Cardiac muscle cell (in vitro differentiated cells and primary cell): ENCODE measurements at places on chromosomes 4 and X. TPM values are rescaled to one million over a fixed set of nuclear protein-coding genes. Genes with fewer than 3 reads are reported as not detected.

SLAIN2 gene
- 22.4 and 92.5 TPM in 2 replicates for total RNA-seq

GPRASP1 gene
- 3.2 and 8.7 TPM in 2 replicates for total RNA-seq

- DNase-seq: no peak
- H3K36me3 ChIP-seq: no peaks in the 10 kb centered on the region
- H3K27me3 ChIP-seq: peaks cover 82% of the 10 kb centered on the region
- peak overlapping the region; percentile 38 for H3K4me3 ChIP-seq
These were observed 3.3 kb upstream of the NKX3-2 start for GRCh38 chr4:13547485-13548041.

- no peaks in the 10 kb centered on the region for H3K27me3 ChIP-seq
- DNase-seq: no peak
- no peaks in the 10 kb centered on the region for H3K36me3 ChIP-seq
- H3K4me3 ChIP-seq: no peak overlapping the region
- no peaks in the 10 kb centered on the region for H3K4me1 ChIP-seq
These were observed 31.0 kb downstream of the ARFIP1 start for GRCh38 chr4:152810715-152811287.

DNA sequence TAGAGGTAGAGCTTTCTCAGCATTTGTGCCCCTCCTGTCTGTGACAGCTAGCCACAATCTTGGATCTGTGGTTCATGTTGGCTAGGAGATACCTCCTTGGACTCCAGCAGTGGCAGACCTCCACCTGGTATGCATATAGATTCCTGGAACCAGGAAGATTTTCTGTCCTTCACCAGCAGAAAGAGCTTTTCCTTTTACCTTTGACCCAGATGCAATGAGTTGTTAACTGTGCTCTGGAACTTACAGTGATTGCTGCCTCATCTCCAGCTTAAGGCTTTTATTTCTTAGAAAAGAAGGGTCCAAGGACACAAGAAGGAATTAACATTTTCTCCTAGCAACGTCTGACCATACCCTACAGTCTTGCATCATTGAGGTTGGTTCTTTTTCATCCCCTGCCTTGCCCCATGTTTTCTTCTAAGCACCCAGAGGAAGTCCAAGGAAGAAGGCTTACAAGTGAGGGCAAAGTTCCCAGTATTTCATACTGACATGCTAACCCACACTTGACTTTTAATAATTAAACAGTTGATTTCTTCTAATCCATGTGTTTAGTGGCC is 217.1 kb upstream of the ARHGAP24 start:
- H3K4me3 ChIP-seq: no peak overlapping the region
- H3K27me3 ChIP-seq: no peaks in the 10 kb centered on the region
- no peak for DNase-seq
- no peaks in the 10 kb centered on the region for H3K36me3 ChIP-seq
- H3K27ac ChIP-seq: no peak overlapping the region

DNA sequence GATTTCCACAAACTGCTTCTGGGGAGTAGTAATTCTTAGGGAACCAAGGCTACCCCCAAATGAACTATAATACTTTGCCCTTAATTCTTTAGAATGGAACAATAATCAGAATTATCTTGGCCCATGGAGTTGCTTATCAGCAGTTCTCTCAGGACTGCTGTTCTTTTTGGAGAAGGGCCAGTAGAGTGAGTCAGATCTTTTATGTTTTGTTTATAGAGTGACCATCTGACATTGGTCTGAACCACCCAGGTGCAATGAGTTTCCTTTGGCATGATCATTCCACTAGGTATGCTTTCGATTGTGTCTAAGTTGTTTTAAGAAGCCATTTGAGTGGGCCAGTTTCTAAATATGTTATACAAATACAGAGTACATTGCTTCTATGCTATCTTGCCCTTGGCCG is 31.8 kb downstream of the PRRG1 start:
- H3K27me3 ChIP-seq: no peaks in the 10 kb centered on the region
- no peak overlapping the region for H3K4me3 ChIP-seq
- H3K27ac ChIP-seq: no peak overlapping the region
- DNase-seq: no peak

DNA sequence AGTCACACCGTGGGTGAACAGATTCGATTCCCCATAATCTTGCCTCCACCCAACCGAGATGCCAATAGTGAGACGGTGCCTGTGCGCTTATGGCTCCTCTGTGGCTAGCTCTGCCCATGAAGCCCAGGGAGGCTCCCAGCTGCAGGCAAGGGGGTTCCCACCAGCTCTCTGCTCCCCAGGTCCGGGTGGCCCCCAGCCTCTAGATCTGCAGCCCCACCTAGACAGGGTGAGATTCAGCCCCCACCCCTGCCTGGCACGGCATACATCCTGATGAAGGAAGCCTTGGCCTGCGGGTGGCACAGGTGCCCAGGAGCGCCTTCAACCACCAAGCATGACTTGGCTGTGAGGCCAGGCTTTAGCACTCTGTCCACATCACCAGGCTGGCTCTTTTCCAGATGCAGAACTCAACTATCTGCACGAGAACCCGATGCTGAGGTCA is 40.6 kb downstream of the WDR1 start:
- no peaks in the 10 kb centered on the region for H3K27me3 ChIP-seq
- H3K36me3 ChIP-seq: peaks cover 69% of the 10 kb centered on the region
- DNase-seq: no peak
- H3K27ac ChIP-seq: peak overlapping the region; percentile 71
- H3K4me3 ChIP-seq: no peak overlapping the region

DNA sequence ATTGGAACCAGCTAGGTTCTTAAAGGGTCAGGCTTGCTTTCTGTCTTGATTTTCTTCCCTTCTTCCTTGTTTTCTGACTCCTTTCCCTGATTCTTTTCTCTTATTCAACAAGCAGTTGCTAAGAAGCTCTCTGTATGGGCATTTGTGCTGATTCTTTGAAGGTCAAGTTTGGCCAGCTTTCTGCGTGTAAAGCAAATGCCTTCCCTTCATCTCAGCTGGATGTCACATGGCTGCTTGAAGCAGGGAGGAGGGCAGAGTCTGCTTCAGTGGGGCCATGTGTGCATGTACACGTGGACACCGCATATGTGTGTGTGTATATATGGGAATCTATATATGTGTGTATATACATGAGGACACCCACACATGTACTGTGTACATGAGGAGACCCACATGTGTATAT is 139.9 kb upstream of the ATP6AP2 start:
- H3K27ac ChIP-seq: no peak overlapping the region
- H3K4me3 ChIP-seq: no peak overlapping the region
- no peaks in the 10 kb centered on the region for H3K36me3 ChIP-seq
- no peaks in the 10 kb centered on the region for H3K27me3 ChIP-seq

- H3K27me3 ChIP-seq: no peaks in the 10 kb centered on the region
- DNase-seq: no peak
- no peak overlapping the region for H3K27ac ChIP-seq
- H3K4me1 ChIP-seq: peaks cover 19% of the 10 kb centered on the region
- H3K4me3 ChIP-seq: no peak overlapping the region
These were observed 487.4 kb downstream of the INPP4B start for GRCh38 chr4:142358656-142359055.

CXCL10 gene
- total RNA-seq: not detected in 2 replicates

DNA sequence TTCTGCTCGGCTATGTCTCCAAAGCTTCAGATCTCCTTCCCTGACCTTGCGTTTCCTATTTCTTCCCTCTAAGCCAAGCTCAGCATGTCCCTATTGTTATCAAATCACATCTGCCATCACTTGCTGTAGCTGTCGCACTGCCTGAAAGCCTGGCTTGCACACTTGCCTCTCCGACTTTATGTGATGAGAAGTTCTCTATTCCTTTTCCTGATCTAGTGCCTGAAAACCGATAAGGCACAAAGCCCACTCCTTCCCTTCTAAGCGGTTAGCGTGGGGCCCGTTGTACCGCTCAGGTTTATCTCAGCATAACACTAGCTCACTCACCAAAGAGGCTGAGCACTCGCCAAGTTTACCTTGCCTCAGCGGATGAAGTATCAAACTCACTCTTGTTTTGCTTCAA is 816 bp downstream of the NMU start:
- peaks cover 37% of the 10 kb centered on the region for H3K27me3 ChIP-seq
- H3K27ac ChIP-seq: no peak overlapping the region
- H3K4me1 ChIP-seq: no peaks in the 10 kb centered on the region
- H3K36me3 ChIP-seq: no peaks in the 10 kb centered on the region
- no peak for DNase-seq
- peak overlapping the region; percentile 42 for H3K4me3 ChIP-seq

DNA sequence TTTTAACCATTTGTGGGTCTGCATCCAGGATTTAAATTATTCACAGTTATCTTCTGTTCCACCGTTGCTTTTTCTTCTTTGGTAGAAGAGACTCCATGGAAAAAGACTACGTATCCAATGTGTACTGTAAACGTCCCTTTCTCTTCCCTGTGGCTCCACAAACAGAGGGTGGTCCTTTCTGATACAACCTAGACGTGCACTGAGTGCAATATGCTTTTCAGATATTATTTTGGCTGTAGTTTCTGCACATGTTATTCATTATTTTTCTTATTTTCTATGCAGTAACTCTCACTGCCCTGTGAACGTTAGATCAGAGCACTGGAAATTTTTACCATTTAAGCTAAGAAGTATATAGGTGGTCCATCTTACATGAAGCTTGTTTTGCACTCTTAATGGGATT is 72.7 kb downstream of the SHISA3 start:
- no peaks in the 10 kb centered on the region for H3K27me3 ChIP-seq
- DNase-seq: no peak
- H3K27ac ChIP-seq: no peak overlapping the region
- no peaks in the 10 kb centered on the region for H3K4me1 ChIP-seq

SEPSECS gene
- total RNA-seq: 6.3 and 6.4 TPM in 2 replicates

DNA sequence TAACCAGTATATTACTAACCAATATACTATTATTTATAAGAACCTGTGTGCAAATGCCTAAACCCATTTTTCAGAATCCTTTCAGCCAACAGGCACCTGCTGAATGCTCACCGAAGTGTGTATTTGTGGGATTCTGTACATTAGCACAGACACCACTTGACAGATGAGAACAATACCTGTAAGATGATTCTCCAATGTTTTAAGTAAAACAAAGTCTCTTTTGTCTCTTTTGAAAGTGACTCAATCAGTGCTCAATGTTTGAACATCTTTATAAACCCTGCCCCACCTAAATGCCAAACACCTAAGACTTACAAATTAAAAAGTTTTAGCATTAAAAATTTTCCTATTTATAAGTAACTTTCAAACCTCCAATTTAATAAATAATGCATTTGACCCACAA is 763 bp downstream of the ASB9 start:
- H3K27ac ChIP-seq: no peak overlapping the region
- H3K36me3 ChIP-seq: no peaks in the 10 kb centered on the region
- DNase-seq: no peak
- H3K4me3 ChIP-seq: no peak overlapping the region
- H3K27me3 ChIP-seq: no peaks in the 10 kb centered on the region

ERVMER34-1 gene
- total RNA-seq: 2.9 and 3.4 TPM in 2 replicates

UGT2A1 gene
- total RNA-seq: not detected in 2 replicates

DNA sequence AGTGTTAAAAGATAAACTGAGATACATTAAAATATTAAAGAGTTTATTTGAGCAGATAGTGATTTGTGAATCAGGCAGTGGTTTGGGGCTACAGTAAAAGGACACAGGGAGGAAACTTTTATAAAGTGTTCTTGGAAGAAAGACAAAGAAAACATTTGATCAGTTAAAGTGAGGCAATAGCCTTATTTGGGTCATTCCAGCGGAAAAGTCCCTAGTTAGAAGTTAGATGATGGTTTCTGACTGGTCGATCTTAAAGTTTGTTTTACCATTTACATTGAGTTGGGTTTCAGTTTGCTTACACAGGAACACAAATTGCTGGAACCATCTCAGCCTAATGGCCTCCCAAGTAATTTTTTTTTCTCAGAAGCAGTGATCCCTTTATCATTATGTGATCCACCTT is 69.7 kb downstream of the PPP1R2C start:
- no peaks in the 10 kb centered on the region for H3K36me3 ChIP-seq
- H3K4me3 ChIP-seq: no peak overlapping the region
- no peaks in the 10 kb centered on the region for H3K27me3 ChIP-seq
- no peak overlapping the region for H3K27ac ChIP-seq
- H3K4me1 ChIP-seq: no peaks in the 10 kb centered on the region
- peak; percentile 57 for DNase-seq

PDZD11 gene
- 26.3 and 34.9 TPM in 2 replicates for total RNA-seq

DNA sequence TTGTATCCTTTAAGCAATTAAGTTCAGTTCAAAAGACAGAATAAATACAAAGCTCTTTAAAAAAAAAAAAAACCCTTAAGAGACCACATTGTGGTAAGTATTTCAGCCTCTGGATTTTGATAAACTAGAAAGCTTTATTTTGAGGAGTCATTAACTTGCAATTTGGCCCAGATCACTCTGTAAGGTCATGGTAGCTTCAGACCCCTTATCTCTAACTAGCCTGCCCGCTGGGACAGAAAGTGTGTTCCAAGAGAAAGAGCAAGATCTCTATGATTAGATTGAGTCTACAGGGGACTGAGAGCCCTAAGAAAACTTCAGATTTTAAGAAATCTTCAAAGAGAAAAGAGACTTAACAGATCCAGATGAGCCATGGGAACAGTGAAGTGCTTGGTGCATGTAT is 45.6 kb downstream of the GALNT7 start:
- H3K4me1 ChIP-seq: peaks cover 18% of the 10 kb centered on the region
- no peak overlapping the region for H3K4me3 ChIP-seq
- no peak for DNase-seq
- no peak overlapping the region for H3K27ac ChIP-seq
- H3K27me3 ChIP-seq: no peaks in the 10 kb centered on the region

CXCL8 gene
- not detected in 2 replicates for total RNA-seq

DNA sequence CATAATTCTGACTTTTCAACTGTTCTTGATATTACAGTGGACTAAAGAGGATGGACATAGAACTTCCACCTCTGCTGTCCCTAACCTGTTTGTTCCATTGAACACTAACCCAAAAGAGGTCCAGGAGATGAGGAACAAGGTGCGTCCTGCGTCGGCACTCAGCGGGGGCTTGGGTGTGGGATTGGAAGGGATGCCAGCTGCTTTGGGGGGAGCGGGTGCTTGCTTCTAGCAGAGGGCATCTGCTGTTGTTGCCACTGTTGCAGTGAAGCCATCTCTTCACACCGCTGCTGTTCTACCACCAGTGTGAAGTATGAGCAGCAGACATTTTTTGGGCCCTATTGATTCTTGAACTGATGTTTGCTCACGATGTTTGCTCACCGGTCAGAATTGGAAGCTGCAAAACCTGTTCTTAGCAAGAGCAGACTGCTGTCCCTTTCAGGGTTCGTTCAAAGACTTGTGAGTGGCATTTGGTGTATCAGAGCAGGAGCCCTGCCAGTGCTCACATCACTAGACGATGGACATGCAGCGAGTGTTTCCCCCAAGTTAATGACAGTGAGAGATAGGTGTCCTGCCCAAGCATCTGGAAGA is 55.4 kb downstream of the NOP14 start:
- peaks cover 56% of the 10 kb centered on the region for H3K36me3 ChIP-seq
- DNase-seq: no peak
- H3K27ac ChIP-seq: no peak overlapping the region
- no peaks in the 10 kb centered on the region for H3K4me1 ChIP-seq
- no peaks in the 10 kb centered on the region for H3K27me3 ChIP-seq

DNA sequence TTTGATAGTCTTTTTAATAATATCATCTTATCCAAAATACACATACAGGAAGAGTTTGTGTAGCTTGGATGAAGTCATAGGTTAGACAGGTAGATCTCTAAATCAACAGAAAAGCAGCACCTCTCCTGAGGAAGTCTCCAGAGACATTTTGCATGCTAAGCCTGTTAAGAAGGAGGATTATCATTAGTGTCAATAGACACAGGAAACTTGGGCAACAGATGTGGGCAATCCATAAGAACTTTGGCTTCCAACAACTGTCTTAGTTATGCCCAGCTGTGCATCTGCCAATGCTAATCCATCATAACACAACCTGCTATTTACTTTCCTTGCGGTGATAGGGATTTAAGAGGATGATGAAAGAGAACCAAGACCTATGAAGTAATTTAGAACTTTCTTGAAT is 1052.6 kb downstream of the RPA4 start:
- no peak overlapping the region for H3K4me3 ChIP-seq
- no peaks in the 10 kb centered on the region for H3K4me1 ChIP-seq
- H3K27me3 ChIP-seq: no peaks in the 10 kb centered on the region
- H3K27ac ChIP-seq: no peak overlapping the region
- H3K36me3 ChIP-seq: no peaks in the 10 kb centered on the region
- DNase-seq: no peak
